ENCODE measurements at places on chromosomes 5 and 9.

DNA sequence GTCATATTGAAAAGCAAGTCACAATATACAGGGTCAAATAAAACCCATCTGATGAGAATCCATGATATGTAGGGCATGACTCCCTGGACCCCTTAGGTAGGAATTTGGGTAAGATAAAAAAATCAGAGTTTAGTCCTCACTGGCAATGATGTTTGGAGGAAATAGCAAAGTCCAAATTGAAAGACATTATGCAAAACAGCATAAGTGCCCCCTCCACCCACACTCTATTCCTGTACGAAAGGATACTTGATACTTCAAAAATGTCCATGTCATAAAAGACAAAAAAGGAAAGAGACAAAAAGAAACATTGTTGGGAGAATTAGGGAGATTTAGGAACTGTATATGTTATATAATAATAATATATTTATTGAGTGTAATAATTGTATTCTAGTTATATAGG is 96.1 kb upstream of the RASGRF2 start:
- DNase-seq: no peak

GRCh38 chr9:129174102-129174723 is 3.8 kb downstream of the IER5L start:
- peak; percentile 30 for DNase-seq

- DNase-seq: no peak
These were observed 210.5 kb downstream of the PJA2 start for GRCh38 chr5:109199289-109199688.

- no peak for DNase-seq
These were observed 408.6 kb downstream of the BNC2 start for GRCh38 chr9:16461851-16462250.

DNA sequence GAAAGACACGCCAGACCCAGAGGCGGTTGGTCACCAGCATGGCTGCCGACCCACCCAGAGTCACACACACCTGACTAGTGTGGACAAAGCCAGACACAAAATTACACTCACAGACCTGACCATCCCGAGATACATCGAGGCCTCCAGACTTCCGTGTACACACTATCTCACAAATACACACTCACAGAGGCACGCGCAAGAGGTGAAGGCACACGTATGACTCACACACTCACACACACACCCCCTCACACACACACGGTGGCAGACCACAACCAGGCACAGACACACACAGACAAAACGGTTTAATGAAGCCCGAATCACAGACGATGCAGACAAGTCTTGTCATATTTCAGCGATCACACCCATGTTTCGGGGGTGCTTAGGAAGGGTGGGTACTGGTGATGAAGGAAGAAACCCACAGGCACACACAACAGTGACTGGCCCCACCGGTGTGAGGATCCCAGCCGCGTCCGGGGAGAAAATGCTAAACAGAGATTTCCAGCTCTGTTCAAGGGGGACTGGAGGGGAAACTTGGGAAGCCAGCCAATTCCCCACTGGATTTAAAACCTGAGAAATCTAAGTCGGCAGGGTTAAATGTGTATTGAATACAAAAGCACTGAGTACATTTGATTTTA is 51.3 kb downstream of the CRB2 start:
- no peak for DNase-seq

GRCh38 chr5:54388811-54389210 is 66.7 kb upstream of the HSPB3 start:
- DNase-seq: no peak

DNA sequence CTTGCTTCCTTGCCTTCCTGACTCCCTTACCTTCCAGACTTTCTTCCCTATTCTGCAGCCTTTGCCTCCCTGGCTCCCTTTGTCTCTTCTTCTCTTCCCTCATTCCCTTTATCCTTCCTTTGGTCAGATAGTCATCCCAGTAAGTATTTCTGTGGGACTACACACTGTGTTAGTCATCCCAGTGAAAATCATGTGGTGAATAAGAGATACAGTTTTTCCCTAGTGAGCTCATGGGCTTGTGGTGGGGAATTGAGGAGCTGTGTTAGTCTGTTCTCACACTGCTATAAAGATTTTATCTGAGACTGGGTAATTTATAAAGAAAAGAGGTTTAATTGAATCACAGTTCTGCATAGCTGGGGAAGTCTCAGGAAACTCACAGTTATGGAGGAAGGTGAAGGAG is 109.8 kb upstream of the EDIL3 start:
- DNase-seq: no peak

GRCh38 chr5:66144834-66145390 is 812 bp downstream of the SREK1 start:
- peak; percentile 42 for DNase-seq

- no peak for DNase-seq
These were observed 101.6 kb downstream of the FOXD1 start for GRCh38 chr5:73346878-73347408.

DNA sequence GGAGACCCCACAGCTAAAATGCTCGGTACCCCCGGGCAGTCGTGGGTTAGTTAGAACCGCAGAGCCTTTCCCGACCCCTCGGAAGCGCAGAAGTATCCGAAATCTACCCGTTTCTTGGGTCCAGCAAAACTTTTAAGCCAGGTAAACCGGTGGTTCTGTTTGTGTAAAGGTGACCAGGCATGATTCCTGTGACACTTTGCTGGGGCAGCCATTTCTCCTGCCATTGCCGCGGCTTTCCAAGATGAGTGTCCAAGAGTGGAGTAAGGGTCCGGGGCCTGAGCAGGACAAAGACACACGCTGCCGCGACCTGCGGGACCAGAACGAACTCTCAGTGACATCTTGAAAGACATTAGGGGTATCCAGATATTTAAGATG is 655 bp downstream of the MARVELD2 start:
- DNase-seq: no peak

DNA sequence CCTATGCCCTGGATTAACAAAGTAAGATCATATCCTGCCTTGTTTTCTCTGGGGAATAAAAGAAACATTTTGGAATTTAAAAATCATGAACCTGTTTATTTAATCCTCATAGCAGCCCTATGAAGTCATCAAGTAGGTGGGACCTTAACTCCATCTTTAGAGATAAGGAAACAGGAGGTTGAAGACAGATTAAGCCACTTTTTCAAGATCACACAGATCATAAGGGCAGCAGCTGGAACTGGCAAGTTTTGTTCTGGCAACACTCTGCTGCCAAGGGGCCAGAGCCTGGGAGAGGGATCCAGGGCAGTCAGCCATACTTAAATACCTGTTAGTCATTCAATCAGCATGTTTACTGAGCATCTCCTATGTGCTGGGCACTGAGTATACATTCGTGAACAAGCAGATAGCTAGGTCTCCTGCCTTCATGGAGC is 63.7 kb downstream of the SLC1A1 start:
- DNase-seq: no peak

DNA sequence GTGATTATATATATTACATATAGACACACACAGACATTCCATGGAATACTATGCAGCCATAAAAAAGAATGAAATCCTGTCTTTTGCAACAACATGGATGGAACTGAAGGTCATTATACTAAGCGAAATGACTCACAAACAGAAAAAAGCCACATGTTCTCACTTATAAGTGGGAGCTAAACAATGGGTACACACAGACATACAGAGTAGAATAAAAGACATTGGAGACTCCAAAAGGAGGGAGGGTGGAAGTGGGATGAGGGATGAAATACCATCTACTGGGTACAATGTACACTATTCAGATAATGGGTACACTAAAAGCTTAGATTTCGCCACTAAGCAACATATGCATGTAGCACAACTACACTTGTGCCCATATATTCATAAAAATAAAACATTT is 170.0 kb upstream of the RGMB start:
- DNase-seq: no peak

GRCh38 chr9:74771672-74772071 is 116.0 kb downstream of the TRPM6 start:
- DNase-seq: no peak

- no peak for DNase-seq
These were observed 5.3 kb downstream of the BRD3 start for GRCh38 chr9:134062461-134063087.

- no peak for DNase-seq
These were observed 140.4 kb downstream of the TUSC1 start for GRCh38 chr9:25537808-25538207.

DNA sequence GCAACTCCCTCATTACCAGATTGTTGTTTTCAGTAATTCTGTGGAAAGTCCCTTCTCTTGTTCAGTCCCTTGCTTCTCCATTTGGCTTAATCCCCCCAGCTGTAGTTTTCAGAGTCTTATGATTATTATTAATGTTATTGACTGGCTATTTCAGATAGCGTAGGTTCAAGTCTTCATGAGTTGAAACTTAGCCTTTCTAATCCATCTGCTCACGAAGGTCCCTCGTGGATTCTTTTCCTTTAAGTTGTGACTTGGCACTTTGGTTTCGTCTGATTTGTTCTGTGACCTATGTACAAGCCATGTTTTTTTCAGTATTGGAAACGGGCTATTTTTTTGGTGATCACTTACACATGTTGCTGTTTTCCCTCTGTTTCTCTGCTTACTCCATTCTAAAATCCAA is 260.3 kb downstream of the TMEM167A start:
- no peak for DNase-seq

DNA sequence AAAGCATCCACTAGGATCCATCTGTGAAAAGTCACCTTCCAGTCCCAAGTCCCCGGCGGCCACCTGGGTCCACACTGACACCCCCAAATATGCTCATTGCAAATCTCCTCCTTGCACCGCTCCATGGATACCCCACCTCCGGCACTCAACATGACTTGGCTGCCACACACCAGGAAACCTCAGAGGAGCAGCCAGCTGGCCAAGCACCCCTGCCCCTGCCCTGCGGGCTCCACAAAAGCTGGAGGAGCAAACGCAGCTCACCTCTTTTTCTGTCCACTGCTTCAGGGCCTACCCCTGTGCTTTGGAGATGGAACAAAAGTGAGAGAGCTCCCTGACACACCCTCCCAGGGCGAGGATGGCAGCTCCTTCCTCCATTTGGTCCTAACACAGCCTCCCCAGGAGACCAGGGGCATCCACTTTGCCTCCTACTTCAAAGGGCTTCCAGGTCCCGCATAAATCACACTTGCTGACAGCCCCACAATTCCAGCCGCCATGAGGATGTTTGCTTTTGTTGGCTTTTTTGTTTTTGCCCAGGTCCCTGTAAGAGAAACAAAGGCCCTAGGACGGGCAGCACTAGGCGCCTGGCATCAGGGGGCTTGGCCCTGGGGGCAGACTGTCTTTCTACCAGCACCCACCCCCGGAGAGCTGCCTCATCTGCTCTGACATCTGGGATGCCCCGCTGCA is 14.8 kb downstream of the ROR2 start:
- DNase-seq: no peak

DNA sequence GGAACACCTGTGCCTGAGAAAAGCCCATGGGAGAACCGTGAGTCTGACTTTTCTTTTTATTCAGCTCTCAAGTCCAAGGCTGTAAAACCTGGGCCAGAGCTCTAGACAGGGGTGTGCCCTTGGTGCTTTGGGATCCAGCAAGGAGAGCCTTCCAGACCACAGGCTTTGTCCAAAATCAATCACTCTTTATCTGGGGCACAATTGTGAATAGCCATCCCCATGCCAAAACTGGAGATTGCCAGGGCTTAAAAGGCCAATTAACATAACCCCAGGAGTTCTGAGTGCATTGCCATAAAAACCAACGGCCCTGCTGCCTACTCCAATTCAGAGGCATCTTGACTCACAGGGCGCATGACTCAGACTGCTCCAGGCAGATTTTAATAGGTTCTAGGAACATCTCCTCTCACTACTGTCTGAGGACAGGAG is 391.8 kb downstream of the ARHGEF28 start:
- no peak for DNase-seq

DNA sequence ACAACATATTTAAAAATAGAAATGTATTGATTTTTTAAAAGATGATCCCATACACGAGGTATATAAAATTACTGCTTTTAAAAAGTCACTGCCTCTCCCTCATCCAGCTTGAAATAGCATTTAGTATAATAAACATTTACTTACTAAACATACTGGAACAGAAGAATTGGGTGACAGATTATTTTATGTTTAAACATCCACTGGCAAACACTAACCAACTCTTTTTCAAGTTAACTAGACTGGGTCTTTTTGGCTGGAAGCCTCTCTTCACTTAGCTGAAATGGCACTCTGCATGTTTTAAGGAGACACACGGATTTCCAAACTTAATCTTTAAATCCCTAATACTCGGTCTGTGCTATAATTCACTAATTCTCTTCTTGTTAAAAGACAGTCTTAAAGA is 19.0 kb downstream of the CTXN3 start:
- no peak for DNase-seq

- DNase-seq: no peak
These were observed 40.0 kb upstream of the CDK5RAP2 start for GRCh38 chr9:120619751-120620655.

- DNase-seq: no peak
These were observed 891.1 kb upstream of the CTNND2 start for GRCh38 chr5:12795333-12795663.

DNA sequence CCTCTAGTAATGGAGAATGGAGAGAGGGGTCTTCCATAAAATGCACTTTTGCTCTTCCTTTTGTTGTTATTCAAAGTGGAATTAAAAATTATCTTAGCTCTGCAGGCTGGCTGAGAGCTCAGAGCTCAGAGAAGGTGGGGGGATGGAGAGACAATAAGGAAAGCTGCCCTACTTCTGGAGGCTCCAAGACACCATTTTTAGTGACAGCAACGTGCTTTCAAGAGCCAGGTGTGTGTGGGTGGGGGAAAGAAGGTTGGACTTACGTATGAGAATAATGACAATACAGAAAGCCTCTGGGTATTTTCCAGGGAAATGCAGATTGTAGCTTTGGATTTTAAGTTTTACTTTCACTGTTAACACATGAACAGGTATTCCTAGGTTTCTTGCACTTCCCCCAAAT is 173.9 kb downstream of the TRPM3 start:
- no peak for DNase-seq

DNA sequence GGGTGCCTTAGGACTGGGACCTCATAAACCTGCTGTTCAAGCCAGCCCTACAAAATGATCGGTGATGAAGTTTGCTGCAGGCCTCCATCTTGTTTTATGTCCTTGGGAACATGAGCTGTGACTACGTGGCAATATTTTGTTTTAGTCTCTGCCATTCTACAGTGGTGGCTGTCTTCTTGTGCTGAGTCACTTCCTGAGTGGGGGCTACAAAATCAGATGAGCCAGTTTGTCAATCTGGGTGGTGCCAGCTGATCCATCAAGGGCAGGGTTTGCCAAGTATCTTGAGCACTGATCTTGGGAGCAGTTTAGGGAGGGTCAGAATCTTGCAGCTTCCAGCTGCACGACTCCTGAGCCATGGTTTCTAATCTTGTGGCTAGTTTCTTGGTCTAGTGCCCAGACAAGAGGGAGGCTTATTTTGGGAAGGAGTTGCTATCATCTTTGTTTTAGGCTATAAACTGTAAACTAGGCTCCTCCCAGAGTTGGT is 94.7 kb downstream of the YTHDC2 start:
- no peak for DNase-seq

GRCh38 chr5:93756372-93756771 is 15.0 kb upstream of the POU5F2 start:
- DNase-seq: no peak

GRCh38 chr9:112624711-112625707 is 92.9 kb downstream of the INIP start:
- DNase-seq: no peak

- DNase-seq: no peak
These were observed 39.4 kb downstream of the GKAP1 start for GRCh38 chr9:83778164-83778563.

- DNase-seq: no peak
These were observed 70.7 kb upstream of the GNE start for GRCh38 chr9:36328798-36329411.

Data from esophagus squamous epithelium (tissue), 5 donors.